RKO (cell line): ENCODE measurements at places on chromosomes 13 and 19.

- DNase-seq, result no peak
Observed at GRCh38 chr19:3175781-3176714, 2.5 kb upstream of the S1PR4 start.

DNA sequence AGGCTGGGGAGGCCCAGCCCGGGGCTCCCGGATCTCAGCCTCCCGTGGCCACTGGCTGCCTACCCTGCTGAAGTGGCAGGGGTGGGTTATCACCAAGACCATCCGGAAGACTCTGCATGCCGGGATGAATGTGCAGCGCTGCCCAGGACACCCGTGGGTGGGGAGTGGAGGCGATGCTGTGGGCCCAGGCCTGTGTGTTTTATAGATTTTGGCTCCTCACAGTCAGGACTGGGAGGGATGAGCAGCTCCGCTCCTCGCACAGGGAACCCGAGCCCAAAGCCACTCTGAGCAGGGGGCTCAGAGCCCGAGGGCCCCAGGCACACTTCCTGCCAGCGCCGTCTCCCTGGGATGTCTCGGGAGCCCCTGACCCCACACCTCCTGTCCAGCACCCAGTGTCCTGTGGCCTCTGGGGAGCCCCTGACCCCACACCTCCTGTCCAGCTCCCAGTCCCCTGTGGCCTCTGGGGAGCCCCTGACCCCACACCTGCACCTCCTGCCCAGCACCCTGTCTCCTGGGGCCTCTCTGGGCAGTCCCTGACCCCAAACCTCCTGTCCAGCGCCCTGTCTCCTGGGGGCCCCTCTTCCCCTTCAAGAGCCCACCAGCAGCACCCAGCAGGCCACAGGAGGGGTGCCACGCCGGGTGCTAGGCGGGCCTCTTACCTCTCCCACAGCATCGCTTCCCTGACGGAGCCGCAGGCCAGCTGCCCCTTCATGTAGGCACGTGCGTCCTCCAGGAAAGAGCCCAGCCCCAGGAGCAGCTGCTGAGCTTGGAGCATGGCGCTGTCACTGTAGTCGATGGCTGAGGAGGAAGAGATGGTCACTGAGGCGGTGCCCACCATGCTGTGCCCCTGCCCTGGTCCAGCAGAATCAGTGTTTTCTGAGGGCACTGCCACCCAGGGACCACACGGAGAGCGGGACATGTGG is 31.4 kb downstream of the NAXD start:
- no peak for DNase-seq

DNA sequence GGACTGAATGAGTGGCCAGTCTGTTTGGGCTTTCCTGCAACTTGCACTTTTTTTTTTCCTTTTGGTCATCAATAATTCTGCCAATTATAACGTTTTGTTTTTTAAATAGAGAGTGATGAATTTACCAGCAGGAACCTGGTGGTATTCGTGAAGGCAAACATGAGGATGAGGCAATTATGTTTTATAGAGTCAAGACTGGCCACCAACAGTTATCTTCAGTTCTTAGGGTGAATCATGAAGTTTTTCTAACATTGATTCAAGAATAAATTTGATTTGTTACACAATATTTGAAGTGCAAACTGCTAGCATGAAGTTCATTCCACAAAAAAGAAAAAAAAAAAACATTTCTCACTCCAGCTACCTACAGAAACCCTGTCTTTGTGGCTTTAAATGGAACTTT is 244.5 kb downstream of the SPRY2 start:
- no peak for DNase-seq

DNA sequence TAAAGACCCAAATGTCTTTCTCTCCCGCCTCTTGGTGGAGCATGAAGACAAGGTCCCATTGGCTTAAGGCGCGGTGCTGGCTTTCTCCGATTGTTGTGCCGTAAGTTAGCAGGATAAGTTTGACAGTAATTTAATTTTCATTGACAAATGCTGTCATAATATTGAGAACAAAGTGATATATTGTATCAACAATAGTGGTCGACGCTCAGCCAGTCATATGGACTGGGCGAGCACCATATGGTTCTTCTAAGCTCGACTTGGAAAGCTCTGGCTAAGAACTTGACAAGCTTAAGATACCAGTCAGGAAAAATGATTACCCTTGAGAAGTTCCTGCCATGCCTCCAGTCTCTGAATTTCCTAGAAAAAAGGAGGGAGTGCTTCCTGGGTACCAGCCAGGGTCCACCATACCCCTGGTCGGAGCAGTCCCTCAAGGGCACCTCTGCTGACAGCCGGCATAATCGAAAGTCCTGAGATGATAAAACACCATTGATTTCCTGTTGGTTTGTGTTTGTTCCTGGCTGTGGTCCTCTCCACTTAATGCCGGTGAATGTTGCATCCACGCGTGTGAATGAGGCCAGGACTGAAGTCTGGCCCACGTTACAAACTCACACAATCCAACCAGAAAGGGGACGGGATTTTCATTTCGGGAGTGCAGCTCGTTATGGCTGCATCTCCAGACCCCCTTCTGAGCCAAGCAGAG is 262.1 kb downstream of the ZNF536 start:
- DNase-seq, result no peak

DNA sequence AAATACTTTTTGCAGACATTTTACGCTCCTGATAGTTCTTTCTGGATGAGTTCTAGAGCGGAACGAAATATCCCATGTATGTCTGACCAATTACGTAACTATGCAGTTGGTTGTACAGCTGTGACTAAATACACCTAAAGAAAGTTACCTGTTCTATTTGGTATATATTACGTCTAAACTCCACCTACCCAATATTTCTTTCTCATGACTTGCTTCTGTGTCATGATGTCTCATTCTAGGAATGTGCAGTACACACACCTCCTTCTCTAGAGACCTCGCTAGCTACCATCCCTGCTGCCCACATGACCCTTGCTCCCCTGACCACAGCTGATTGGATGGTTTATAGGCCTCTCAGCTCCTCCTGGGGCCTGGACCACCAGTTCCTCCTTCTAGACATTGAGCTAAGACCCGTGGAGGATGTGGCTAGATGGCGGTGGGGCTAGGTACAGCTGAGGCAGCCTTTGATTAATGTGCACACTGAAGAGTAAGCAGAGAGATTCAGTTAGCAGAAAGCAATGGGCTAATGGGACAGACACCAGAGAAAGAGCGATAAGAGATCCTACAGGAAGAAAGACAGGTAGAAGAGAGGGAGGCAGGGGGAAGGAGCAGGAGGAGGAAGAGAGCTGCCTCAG is 422.1 kb downstream of the COG6 start:
- DNase-seq, result no peak

DNA sequence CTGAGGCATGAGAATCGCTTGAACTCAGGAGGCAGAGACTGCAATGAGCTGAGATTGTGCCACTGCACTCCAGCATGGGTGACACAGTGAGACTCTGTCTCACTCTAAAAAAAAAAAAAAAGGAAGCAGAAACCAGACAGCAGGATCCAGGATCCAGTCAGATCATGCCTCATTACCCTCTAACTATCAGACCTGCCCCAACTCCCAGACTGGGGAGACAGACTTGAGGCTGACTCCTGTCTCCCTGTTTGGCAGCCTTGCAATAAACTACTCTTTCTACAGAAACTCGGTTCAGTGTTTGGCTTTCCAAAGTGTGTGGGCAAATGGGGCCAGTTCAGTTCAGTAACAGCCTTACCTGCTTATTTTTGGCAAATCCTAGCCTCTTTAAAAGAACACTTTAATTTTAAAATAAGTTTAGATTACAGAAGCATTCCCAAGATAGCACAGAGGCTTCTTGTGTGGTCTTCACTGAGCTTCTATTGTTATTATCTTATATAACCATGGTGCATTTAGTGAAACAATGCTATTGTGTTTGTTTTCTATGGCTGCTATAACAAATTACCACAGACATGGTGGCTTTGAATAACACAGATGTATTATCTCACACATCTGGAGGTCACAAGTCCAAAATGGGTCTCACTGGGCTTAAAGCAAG is 18.5 kb downstream of the RASL11A start:
- DNase-seq, result no peak

DNA sequence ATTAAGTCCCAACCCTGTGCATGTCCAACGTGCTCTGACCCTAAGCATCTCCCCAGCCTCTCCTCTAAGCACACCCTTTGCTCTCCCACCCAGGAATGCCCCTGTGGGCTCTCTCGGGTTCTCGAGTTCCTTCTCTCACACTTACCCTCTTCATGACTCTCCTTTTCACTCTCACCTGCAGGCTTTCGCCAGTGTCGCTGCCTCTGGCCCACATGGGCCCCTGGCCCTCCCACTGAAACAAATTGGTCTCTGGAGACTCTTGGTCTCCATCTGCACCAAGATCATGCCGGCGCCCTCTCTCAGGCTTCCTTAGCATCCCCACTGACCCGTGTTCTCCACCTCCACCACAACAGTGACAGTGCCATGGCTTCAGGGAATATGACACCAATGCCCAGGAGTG is 19.6 kb upstream of the SACS start:
- DNase-seq, result no peak

DNA sequence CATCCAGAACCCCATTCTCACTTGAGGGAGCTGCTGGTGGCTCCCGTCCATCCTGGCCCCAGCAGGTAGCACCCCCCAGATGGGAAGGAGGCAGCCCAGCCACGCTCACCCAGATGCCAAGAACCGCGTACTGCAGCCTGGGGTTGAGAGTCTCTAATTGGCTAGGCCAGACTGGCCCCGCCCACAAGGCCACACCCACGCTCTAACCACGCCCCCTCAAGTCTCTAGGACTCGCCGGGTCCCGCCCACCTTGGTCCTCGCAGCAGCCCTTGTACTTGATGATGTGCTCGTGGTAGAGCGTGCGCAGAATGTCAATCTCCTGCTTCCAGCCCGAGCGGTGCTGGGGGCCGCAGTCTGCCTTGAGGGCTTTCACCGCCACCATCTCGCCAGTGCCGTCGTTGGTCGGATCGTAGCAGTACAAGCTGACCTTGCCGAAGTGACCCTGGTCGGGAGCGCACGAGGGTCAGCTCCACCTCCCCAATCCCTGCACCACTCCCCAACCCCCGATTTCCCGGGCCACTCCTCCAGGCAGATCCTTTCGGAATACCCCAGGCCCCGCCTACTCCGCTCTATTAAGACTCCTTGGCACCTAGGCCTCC is 14.5 kb upstream of the ICAM3 start:
- DNase-seq, result peak; percentile 40

DNA sequence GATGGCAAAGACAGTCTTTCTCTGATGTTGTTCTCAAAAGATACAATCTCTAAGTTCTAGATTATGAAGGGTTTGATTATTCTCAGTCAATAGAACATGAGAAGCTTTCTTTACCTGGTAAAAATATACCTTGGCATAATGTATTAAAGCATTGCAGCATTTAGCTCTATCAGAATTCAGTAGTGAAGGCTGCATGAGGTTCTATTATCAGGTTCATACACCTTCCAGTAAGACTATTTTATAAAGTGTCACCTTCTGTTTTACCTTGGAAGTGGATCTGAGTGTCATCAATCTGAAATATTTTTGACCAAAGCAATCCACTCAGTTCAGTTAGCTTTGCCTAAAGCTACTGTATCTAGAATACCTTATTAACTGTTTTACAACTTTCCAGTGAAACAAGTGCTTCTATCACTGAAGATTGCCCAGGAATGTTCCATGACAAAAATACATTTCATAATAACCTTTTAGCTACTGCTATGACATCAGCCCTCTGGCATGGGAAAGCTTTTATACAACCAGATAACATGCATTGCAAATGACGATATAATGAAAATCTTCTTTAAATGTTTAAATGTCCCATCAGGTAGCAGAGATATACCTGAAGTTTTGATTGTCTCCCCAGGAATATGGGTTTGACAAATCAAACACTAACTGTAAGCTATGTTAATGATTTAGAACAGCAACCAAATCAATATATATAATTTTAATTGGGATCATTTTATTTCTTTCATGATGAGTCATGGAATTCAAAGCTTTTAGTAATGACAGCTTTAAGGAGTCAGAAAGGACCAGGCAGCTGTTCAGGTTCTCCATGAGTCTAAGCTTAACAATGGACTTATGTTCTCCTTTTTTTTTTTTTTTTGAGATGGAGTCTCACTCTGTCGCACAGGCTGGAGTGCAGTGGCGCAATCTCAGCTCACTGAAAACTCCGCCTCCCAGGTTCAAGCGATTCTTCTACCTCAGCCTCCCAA is 72.2 kb downstream of the UFM1 start:
- DNase-seq, result no peak

- peak; percentile 75 for DNase-seq
Observed at GRCh38 chr19:47391510-47392223, 27.7 kb downstream of the MEIS3 start.

DNA sequence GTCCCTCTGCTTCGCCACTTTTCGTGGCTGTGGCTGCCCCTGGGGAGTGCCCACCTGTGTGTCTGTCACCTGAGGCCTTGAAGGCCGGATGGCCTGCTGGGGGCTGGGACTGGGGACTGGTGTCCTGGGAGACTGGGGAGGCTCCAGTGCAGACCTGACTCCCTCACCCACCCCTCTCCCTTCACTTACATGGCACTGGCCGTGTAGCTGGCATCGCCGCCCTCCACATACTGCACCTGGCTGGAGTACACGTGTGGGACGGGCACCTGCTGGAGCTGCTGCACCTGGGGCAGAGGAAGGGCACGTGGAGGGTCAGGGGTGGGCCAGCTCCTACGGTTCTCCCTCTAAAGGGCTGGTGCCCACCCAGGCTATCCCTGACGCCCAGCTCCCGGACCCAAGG is 25.5 kb downstream of the DCAF15 start:
- no peak for DNase-seq

DNA sequence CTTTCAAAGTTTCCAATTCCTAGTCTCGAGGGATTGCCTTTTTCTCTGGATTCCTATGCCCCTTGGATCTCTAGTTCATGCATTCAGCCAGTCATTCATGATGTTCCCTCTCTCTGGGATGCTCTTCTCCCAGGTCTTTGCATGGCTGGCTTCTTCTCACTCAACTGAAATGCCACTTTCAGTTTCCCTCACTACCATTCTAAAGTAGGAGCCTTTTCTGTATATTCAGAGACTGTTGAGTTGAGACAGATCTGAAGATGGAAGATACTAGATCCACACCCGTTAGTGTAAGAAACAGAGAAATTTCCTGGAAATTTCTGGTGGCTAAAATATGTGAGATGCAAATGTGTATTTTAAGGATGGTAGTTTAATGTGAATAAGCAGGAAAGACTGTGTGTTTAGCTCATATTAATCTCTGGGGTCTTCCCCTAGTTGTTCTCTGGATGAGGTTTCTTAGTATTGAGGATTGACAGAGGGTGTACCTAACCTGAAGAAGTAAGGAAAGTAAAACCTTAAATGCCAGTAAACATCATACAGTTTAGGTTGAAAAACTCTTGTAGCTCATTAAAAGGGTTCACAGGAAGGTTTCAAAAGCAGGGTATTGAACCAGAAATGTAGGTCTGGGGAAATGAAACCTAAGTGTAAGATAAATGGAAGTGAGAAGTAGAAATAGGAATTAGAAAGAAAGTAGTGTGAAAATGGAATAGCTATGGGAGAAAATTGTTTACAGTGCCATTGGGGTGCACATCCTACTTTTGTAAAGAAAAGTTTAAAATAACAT is 331.3 kb downstream of the NDFIP2 start:
- DNase-seq, result no peak

- no peak for DNase-seq
Observed at GRCh38 chr19:34135054-34135800, 37.1 kb upstream of the LSM14A start.

GRCh38 chr19:376111-376470 is 31.5 kb upstream of the MIER2 start:
- DNase-seq, result no peak
